ENCODE measurements at places on chromosomes 6 and 20.

- DNase-seq, result no peak
Observed at GRCh38 chr20:17262786-17263185, 35.9 kb downstream of the PCSK2 start.

GRCh38 chr20:21522481-21523280 lies 8.8 kb upstream of the NKX2-2 start:
- DNase-seq, result no peak

- no peak for DNase-seq
Observed at GRCh38 chr6:112439010-112439409, 91.9 kb downstream of the RFPL4B start.

DNA sequence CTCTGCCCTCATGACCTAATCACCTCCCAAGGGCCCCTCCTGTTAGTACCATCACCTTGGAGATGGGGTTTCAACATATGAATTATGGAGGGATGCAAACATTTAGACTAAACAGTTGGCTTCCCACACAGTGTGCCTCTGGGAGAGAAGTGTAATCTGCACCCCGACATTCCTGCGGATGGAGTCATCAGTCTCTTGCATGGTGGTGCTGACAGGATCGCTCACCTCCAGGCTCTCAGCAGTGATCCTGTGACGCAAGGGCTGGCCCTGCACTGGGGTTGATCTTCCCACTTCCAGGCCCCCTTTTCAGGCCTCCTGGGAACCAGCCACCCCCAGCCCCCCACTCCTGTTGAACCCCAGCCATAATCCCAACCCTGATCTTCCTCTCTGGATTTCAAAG lies 16.0 kb upstream of the PI16 start:
- DNase-seq, result no peak

DNA sequence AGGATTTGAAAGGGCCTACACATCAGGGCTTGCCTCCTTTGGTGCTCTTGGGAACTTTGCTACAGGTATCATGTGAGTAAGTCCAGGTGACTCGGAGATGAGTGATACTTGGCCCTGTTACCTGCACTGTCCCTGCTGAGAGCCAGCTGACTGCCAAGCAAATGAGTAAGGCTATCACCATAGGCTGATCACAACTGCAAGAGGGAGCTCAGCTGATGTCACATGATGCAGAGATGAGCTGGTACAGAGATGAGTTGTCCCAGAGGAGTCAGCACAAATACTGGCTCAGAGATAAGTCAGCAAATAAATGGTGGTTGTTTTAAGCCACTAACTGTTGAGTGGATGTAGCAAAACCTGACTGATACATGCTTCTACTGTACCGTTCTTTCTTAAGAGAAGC lies 41.4 kb downstream of the LAMP5 start:
- DNase-seq, result no peak

- DNase-seq, result no peak
Observed at GRCh38 chr6:15677822-15678221, 15.0 kb upstream of the DTNBP1 start.

DNA sequence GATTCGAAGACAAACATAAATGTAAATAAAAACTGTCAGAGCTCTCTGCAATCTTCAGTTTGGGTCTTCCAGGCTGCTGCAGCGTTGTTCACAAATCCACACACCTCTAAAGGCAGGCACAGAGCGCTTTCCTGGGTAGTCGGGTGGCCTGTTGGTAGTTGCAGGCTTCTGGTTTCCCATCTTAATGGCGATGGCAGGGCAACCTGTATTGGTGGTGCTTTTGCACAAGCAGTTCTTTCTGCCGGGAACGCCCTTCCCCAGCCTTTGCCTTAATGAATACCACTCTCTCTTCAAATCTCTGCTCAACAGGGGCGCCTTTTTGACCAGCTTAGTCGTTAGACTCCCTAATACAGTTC lies 723 bp upstream of the IFT52 start:
- DNase-seq, result no peak

DNA sequence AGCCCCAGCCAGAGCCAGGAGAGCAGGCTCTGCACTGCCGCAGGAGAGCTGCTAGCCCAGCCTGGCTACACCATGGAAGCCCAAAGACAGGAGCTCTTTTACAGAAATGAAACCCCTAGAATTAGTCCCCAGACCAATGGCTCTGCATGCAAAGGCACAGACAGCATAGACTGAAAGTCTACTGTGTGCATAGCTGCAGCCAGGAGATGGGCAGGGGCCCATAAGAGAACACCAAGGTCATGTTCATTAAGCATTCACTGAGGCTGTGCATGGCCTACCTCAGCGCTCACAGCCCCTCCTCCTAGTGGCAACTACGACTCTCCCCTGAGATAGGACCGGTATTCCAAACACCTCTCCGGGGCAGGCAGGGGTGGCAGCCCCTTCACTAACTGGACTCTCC lies 34.9 kb downstream of the SNX5 start:
- no peak for DNase-seq

DNA sequence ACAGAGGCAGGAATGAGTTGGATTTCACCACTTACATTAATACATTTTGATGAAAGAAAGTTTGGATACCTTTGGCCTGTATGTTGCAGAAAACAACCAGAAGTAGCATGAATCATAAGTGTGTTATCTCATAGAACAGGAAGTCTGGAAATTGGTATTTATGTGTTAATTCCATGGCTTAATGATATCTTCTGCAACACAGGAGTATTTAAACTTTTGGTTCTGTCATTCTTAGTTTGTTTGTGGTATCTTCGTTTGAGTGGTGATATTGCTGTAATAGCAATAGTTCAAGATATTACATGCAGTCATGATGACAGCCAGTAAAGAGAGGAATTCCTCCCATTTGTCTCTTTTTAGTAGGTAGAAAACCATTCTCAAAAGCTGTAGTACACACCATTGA lies 177.3 kb downstream of the CDKAL1 start:
- no peak for DNase-seq

- no peak for DNase-seq
Observed at GRCh38 chr6:120410586-120410985, 923.7 kb downstream of the TBC1D32 start.

- DNase-seq, result peak; percentile 45
Observed at GRCh38 chr6:34391786-34392496, 528 bp downstream of the NUDT3 start.

- no peak for DNase-seq
Observed at GRCh38 chr6:137102050-137102848, 57.5 kb upstream of the IL20RA start.

DNA sequence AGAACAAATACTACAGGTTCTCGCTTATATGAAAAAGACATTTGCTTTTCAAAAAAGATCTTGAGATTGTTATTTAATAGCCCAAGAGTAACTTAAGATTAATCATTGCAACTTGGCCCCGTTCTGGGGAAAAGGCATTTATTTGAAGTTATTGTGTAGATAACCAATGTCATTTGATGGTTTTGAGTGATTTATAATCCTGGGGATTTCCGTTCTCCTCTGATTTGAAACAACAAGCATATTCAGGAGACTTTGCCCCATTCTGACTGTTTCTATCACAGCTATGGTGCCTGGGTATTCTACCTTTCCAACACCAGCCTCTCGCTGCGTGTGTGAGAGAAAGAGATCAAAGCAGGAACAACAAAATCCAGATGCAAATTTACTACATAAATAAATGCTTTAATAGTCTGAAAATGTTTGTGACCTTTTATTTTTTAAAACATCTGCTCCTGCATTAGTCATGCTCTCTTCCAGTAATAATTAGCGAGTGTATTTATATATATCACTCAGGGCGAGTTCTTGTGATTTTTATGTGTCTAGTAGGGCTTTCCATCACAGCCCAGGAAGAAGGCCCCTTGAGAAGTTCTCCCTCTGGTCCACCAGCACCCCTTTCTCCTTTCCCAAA lies 197.9 kb upstream of the FOXQ1 start:
- DNase-seq, result no peak

GRCh38 chr6:3414327-3415081 lies 42.3 kb downstream of the SLC22A23 start:
- DNase-seq, result no peak

DNA sequence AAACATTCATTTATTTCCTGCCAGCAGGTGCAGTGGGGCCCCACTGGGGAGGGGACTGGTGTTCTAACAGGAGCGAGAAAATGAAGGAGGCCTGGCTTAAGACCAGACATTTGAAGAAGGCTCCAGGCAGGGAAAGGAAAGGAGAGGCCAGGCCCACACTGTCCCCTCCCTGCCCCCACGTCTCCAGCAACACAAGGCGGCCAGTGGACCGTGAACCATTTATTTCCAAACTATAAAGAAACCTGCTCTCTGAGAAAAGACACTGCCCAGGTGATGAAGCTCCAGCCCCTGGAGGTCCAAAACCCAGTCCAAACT lies 41.4 kb upstream of the CDH22 start:
- DNase-seq, result no peak

DNA sequence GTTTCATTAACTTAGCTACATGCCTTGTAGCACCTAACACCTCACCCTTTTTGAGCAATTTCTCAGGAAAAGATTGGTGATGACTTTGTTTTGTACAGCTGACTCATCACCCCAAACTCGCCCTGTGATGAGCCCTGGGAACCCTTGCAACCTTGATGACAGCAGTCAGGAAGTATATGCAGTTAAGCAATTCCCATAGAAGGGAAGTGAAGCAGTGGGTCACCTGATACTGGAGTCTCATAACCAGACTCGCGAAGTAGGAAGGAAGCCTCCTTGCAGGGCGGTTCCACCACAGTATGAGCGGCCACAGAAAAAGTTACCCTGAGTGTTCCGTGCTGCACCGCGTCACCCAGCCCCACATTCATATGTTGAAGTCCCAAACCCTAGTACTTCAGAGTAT lies 82.0 kb upstream of the EDN1 start:
- no peak for DNase-seq

- no peak for DNase-seq
Observed at GRCh38 chr20:58584881-58585752, 66.0 kb upstream of the STX16 start.

- no peak for DNase-seq
Observed at GRCh38 chr6:1719922-1720321, 110.2 kb downstream of the FOXC1 start.

DNA sequence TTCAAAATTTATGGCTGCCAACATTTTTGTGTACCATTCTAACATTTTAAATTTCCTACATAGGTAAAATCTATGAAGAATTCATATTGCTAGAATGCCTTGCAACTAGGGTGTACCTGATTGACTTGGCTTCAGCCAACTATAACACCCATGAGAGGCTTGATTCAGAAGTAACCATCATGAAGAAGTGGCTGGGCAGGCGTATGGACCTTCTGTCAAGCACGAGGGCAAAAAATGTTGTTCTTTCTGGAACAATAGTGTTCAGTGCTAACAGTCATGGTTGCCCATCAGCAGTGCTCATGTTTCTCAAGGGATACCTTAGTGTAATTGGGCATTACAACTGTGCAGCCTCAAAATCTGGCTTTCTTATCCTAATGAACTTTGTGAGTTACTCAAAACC lies 42.9 kb downstream of the ID4 start:
- DNase-seq, result no peak

DNA sequence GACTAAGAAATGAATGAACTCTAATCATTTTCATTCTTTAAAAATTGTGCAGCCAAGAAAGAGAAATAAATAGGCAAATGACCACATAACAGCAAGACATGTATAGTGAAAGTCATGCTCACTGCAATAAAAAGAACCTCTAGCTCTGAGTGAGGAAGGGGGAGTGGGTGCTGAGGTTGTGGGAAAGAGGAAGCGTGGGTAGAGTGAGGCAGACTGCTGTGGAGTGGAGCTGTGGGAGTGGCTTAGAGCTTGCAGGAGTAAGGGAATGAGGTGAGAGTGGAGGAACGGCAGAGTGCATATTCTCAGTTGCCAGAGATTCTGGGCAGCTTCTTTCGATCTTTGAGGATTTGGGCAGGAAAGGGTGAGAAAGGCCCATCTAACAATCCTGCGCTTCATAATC lies 10.4 kb downstream of the DEFB129 start:
- DNase-seq, result no peak

DNA sequence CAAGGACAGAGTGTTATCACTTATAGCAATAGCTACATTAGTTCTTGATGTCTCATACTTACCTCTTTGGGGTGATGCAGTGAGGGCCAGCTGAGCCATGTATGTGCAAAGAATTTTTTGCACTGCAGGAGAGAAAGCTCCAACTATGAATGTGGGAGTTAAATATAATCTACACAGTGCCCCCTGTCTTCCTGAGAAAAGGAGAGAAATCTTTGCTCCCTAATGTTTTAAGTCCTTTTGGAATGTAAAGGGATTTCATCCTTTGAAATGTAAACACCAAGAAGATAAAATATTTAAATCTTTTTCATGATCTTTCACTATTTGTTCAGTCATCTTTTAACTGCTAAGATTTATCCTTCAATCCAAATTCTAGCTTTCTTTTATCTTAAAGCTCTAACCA lies 822.1 kb downstream of the TENT5A start:
- DNase-seq, result no peak

All from stimulated activated CD8-positive, alpha-beta memory T cell treated with anti-CD3 and anti-CD28 coated beads, Interleukin-15, amount 100 ng/mL, for 24 hours (primary cell).